Activated gamma-delta T cell treated with anti-CD3 and anti-CD28 coated beads, Interleukin-2, amount 50 U/mL, for 16 hours (primary cell): ENCODE measurements at places on chromosomes 2 and 18.

DNA sequence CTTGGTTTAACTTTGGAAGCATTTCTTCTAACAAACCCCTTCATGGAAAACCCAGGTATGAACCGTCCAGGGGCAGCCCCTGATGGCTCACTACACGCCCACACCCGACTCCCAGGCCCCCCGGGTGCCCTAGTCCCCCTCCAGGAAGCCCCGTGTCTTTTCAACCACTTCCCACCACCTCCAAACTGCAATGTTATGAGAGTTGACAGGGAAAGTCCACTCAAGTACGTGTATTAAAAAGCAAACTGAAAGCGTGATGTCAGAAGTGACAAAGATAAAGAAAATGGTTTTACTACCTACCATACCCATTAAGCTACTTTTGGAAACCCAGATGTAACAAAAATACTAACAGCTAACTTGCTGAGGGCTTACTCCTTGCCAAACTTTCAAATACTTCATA lies 51.5 kb downstream of the L3MBTL4 start:
- DNase-seq, result peak; percentile 5

GRCh38 chr18:68887410-68887809 lies 89.5 kb downstream of the CCDC102B start:
- DNase-seq, result no peak

- no peak for DNase-seq
Measured at GRCh38 chr2:216971593-216971992, 111.7 kb upstream of the TNP1 start.

GRCh38 chr2:71353248-71353647 lies 21.7 kb downstream of the ZNF638 start:
- no peak for DNase-seq

- DNase-seq, result no peak
Measured at GRCh38 chr2:148173168-148173567, 152.3 kb downstream of the MBD5 start.

DNA sequence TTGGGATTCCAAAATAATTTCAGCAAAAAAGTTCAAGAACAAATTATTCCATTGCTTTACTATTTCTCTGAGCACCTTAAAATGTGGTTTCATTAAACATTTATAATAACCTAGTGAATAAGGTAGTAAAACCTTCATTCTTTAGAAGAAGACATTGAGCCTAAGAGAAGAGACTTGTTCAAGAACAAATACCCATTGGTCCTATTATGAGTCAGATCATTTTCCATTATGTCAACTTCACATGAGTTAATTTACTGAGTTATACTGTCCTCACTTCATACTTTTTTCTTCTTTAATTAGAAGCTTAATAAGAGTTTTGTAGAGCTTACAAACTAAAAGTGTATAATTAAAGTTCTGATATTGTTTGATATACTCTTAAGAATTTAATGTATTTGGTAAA lies 5.5 kb downstream of the ANKRD62 start:
- no peak for DNase-seq

GRCh38 chr2:204871231-204871953 lies 326.1 kb downstream of the PARD3B start:
- no peak for DNase-seq
